AG10803 (cell line): ENCODE measurements at places on chromosomes 5 and 9.
A peak's percentile ranks its signal among the peaks of the same experiment; 100 is the strongest.

DNA sequence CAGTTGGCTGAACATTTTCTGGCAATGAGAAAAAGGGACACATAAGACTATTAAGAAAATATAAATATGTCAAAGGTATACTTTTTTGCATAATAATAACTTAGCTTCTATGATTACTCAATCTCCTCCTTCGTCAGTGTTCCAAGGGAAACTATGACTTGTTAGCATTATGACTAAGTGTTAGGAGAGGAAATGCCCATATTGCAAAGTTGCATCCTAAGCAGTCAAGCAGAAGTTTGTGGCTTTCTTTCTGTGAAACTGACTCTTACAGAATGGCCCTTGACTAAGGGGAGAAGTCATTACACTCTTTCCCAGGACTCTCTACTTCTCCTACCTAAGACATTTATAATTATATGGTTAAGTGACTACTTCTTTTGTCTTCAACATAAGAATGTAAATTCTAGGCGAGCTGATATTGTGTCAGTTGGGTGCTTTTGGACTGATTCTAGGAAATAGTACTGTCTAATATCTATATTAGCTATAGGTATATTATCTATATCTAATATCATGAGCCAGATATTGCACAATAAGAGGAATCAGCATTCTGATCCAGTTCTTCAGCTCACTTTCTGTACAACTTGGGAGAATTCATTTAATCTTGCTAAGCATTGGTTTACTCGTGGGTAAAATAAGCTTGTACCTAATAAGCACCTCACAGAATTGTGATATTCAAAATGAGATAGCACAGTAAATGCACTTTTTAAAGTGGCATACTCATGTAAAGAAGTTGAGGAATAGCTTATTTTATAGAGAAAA, 16.4 kb upstream of the SPINK6 start:
- peak; percentile 19 for DNase-seq

DNA sequence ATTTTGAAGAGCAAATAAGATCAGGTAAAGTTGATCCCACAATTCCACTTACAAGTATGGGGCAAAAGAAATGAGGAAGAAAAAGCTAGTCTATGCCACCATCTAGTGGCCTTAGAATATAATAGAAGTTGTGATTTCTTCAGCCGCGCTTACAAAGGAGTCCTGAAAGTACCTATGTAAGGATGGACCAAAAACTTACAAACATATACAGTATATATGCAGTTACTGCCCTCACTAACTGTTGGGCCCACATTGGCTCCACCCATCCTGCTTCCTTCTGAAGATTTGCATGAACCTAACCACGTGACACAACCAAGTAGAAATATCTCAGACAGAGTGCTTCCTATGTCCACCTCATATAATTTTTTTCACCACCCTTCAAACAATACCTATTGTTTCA, 11.7 kb upstream of the OR13D1 start:
- DNase-seq, result peak; percentile 58

- DNase-seq, result no peak
Observed at GRCh38 chr9:133269537-133270362, 5.3 kb downstream of the ABO start.

- peak; percentile 88 for DNase-seq
Observed at GRCh38 chr5:108801776-108802175, 54.1 kb downstream of the FER start.

DNA sequence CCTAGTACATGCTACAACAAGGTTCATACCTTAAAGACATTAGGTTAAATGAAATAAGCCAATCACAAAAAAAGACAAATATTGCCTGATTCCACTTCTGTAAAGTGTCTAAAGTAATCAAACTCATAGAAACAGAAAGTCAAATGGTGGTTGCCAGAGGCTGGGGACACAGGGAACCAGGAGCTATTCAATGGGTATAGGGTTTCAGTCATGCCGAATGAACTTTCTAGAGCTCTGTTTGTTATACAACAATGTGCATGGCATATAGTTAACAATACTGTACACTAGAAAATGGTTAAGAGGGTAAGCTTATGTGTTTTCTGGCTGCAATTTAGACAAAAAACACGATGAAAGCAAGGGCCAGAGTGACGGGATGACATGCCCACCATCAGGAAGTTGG, 70.8 kb upstream of the EGFLAM start:
- DNase-seq, result no peak

- DNase-seq, result no peak
Observed at GRCh38 chr5:154653418-154653763, 101.8 kb upstream of the LARP1 start.

DNA sequence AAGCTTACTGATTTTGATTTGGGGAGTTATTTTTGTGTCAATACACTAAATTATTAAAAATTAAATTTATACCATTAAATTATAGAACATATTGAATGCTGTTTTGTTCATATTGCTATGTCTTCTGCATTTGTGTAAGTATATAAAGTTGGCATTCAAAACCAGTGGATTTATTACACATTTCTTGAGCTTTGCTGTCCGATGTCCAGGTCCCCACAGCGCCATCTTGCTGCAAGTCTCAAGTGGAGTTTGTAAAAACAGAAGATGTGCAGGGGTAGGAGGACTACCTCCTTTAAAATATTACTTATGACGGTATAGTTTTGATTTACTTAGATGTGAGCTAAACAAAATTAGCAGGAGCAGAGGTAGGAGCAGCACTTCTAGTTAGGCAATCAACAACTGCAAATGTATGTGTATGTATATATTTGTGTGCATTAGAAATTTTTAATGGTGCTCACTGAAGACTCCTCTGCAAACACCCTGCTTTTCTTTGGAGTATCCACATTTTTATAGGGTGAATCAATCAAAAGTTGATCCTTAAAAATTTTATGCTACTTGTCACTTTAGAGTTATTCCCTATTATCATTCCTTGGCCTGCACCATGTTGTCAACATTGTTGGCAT, 37.4 kb downstream of the CPEB4 start:
- DNase-seq, result peak; percentile 23
